ENCODE measurements at places on chromosomes 5 and 9.

GRCh38 chr5:152470167-152470566 is 65.1 kb upstream of the NMUR2 start:
- DNase-seq: no peak

- no peak for DNase-seq
Observed at GRCh38 chr9:124487260-124488182, 19.7 kb downstream of the NR5A1 start.

- DNase-seq: no peak
Observed at GRCh38 chr9:130234340-130235260, 31.0 kb upstream of the HMCN2 start.

DNA sequence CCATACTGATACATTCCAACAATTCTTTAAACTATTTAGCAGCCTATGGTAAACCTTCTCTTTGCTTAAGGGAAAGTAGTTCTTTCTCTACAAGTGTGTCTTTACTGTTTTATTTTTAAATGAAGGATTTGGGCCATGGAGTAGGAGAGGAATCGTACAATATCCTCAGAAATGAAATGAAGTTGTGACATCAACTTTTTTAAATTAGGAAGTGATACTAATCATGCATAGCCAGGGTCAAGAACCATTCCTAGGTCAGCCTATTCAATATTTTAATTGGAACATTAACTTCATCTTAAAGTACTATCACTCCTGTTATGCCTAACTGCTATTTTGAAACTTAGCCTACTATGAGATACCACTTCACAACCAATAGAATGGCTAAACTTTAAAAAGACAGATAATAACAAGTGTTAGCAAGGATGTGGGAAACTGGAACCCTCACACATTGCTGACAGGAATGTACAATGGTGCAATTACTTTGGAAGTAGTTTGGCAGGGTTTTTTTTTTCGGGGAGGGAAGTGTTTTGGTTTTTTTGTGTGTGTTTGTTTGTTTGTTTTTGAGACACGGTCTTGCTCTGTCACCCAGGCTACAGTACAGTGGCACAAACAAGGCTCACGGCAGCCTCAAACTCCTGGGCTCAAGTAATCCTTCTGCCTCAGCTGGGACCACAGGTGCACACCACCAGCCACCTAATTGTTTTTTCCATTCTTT is 10.7 kb downstream of the AGTPBP1 start:
- DNase-seq: no peak

DNA sequence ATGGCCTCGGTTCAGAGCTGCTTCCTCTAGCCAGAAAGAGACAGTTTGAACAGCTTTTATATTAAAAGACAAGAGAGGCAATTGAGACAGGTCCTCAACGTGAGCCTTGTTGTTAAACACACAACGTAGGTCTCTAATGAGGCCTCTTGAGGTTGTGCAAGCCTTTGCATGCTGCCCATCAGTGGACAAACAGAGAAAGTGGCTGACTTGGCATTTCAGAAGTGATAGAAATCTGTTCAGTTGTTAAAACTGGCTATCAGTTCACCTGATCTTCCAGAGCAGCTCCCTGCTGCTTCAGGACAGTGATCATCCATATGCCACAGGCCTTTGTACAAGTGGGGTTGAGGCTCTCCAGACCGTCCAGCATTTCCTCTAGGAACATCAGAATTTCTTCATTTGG is 58.8 kb downstream of the MROH2B start:
- DNase-seq: no peak

- DNase-seq: no peak
Observed at GRCh38 chr5:146642410-146642809, 126.4 kb upstream of the GPR151 start.
